ENCODE measurements at places on chromosomes 16 and 17. TPM values are rescaled to one million over a fixed set of nuclear protein-coding genes. Genes with fewer than 3 reads are reported as not detected.

- DNase-seq, result no peak
These were observed 1.5 kb upstream of the TBCD start for GRCh38 chr17:82750241-82750908.

DNA sequence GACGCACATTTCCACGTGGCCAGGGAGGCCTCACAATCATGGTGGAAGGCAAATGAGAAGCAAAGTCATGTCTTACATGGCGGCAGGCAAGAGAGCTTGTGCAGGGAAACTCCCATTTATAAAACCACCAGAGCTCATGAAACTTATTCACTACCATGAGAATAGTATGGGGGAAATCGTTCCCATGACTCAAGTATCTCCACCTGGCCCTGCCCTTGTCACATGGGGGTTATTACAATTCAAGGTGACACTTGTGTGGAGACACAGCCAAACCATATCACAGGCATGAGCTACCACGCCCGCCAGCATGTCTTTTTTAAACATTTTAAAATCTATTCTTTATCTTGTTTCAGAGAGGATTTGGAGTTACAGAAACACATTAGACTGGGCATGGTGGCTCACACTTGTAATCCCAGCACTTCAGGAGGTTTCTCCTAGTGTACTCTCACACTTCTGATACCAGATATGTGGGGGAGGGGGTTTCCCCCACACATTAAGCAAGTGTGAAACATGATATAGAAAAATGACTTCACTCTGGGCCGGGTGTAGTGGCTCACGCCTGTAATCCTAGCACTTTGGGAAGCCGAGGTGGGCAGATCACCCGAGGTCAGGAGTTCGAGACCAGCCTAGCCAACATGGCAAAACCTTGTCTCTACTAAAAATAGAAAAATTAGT is 5.6 kb upstream of the ATMIN start:
- no peak for DNase-seq

GRCh38 chr17:77131904-77132303 is 8.9 kb upstream of the SEC14L1 start:
- no peak for DNase-seq

DNA sequence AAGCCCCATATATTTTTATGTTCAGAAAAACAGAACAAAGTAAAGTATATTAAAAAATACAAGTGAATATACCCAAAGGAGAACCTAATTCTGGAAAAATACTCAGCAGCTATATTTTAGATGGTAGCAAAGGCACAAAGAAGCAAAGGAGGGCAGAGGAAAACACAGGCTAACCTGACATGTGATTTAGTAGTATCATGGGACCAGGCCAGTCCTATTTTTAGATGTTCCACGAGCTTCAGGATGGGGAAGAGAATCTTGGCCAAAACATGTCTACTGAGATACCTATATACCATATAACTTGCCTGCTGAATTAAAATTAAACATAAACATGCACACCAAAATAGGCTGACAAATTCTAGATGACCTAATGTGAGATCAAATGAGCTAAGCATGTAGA is 32.9 kb downstream of the SMYD4 start:
- DNase-seq, result no peak

GRCh38 chr16:68147444-68147843 is 62.3 kb downstream of the NFATC3 start:
- DNase-seq, result no peak

DNA sequence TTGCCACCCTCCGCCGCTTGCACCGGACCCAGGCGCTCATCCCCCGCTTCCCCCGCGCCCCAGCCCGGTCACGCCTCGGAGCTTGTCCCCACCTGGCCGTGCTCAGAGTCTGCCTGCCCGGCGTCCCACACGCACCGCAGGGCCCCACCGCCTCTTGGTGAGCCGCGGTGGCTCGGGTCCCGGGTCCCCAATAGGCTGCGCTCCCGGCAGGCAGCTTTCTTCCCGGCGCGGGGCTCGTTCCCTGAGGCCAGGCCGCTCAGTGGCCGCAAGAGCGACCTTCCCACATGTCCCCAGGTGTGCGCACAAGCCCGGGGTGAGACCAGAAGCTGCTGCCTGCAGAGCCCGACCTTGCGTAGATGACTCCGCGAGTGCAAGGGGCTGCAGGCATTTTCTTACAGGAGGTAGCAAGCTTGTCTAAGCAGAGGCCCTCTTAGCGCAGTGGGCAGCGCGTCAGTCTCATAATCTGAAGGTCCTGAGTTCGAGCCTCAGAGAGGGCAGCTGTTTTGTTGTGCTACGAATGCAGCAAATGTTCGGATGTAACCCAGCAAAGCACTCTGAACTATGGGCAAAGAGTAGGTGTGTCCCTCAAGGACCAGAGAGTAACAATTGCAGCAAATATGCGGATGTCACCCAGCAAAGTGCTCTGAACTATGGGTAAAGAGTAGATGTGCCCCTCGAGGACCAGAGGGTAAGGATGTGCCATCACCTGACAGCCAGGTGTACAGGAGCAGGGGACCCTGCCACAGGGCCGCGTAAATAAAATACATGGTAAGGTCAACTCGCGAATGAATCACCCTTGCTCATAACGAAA is 15.6 kb downstream of the TLE7 start:
- peak; percentile 67 for DNase-seq

DNA sequence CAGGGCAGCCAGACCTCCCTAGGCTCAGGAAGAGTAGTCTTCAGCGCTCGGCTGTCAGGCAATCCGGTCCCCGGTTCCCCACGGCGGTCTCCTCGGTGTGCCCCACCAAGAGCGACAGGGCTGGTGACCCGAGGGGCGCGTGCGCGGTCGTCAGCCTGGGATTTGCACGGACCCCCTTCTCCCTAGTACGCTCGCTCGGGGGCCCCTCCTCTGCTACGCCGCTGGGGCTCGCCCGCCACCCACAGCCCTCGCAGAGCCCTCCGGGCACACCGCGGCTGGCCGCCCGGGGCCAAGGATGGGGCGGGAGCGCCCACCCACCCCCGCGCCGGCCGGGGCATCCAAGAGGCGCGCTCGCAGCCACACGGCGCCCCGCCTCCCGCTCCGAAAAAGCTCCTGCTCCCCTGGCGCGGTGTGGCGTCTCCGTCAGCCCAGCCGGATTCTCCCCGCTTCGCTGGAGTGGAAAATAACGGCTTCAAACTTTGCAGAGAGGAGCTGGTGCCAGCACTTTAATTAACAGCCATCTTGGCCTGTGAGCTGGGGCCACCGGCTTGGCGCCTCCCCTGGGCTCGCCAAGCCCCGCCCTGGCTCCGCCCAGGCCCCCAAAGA is 2.1 kb upstream of the C1QL1 start:
- DNase-seq, result no peak

DNA sequence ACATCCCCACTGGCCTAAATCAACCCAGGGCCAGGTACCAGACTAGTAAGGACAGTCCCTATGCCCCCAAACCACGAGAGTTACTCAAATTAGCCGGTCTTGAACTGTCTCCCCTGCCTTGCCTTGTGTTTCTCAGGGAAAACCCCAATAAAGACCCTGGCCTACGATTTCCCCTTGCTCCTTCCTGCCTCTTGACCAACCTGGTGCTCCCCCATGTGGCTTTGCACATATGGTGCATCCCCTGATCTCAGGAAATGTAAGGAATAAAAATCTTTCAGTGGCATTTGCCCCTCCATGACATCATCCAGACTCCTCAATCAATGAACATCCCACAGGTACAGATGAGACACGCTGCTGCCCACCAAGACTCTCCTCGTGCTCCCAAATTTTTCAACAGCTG is 87.9 kb downstream of the ZNF18 start:
- DNase-seq, result no peak

- DNase-seq, result no peak
These were observed 868.9 kb upstream of the SOX9 start for GRCh38 chr17:71251951-71252350.

DNA sequence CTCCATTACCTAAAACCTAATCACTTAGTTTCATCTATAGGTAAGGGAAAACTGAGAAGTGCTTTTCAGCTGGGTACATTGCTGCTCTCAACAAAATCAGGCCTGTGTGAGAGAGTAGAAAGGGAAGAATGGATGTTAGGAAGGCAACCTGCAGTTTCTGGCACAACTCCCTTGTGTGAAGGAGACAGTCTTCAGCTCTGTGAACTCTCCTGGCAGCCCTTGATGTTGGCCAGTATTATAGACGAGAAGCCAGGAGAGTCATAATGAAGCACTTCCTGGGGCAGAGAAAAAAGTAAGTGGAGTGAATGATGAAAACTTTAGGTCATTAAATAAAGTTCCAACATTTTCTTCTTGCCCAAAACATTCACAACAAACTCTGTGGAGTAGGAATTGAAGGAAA is 260.1 kb downstream of the IRX3 start:
- DNase-seq, result no peak

DNA sequence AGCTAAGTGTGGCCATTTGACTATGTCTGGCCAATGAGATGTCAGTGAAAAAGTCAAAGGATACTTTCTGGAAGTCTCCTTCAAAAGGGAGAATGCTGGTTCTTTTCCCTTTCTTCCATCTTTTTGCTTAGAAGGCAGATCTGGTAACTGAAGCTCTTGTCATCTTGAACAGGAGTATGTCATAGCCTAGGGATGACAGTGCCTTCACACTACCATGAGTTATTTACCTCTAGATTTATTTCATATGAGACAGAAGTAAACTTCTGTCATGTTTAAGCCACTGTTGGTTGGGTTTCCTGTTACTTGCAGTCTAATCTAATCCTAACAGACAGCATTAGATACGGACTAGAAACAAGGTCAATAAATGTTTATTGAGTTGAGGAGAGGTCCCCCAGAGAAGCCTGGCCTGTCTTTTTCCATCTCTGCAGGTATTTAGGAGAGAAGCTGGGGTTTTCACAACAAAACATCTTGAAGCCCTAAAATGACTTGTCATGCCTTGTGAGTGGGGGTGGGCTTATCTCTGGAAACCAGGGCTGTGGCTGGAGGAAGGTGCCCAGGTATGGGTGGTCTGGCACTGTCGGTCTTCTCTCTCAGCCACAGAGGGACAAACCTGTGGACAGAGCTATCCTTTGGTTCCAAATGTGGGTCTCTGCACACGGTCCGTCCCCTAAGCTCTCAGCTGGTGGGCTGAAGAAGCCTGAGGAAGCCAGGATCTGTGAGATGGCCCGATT is 28.5 kb downstream of the TMEM98 start:
- DNase-seq, result no peak

The CCDC40 gene
- polyA plus RNA-seq, result 0.16 TPM

The ACSM3 gene
- polyA plus RNA-seq, result 7.3 TPM

The ADCY9 gene
- not detected for polyA plus RNA-seq

The CPHXL2 gene
- polyA plus RNA-seq, result not detected

The MYH1 gene
- polyA plus RNA-seq, result not detected

Measured in GM12878 (cell line).